Upper lobe of right lung (tissue), 1 donor: ENCODE measurements at places on chromosomes 5 and 9. TPM values are rescaled to one million over a fixed set of nuclear protein-coding genes. Genes with fewer than 3 reads are reported as not detected.

- H3K27me3 ChIP-seq = no peaks in the 10 kb centered on the region
- H3K4me3 ChIP-seq = no peak overlapping the region
- no peak overlapping the region for H3K27ac ChIP-seq
- no peak for DNase-seq
- no peaks in the 10 kb centered on the region for H3K4me1 ChIP-seq
Measured at GRCh38 chr9:12684974-12685373, 8.2 kb upstream of the TYRP1 start.

- no peaks in the 10 kb centered on the region for H3K27me3 ChIP-seq
- no peaks in the 10 kb centered on the region for H3K4me1 ChIP-seq
- DNase-seq = no peak
Measured at GRCh38 chr5:174997688-174998087, 273.3 kb downstream of the MSX2 start.

DNA sequence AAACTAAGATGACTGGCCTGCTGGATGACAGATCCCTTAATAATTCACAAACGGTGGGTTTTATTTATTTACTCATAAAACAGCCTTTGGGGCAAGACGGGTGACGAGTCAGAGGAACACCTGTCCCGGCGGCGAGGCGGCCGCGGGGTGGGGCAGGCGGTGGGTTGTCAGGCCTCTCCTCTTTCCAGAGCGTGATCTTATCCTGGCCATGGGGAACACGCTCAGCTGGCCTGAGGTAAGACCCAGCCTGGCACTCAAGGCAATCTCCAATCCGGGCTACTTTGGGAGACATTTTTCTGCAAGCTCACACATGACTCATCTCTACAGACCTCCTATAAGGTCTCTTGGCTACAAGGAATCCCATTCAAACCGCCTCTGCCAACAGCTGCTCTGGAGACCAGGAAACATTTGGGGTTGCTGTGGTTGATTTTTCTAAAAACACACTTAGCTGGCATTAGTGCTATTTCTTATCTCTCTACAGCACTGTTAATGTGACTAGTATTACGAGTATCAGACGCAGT, 6.3 kb downstream of the RAPGEF1 start:
- H3K27ac ChIP-seq = peak overlapping the region; percentile 65
- no peak overlapping the region for H3K4me3 ChIP-seq
- H3K36me3 ChIP-seq = no peaks in the 10 kb centered on the region

DNA sequence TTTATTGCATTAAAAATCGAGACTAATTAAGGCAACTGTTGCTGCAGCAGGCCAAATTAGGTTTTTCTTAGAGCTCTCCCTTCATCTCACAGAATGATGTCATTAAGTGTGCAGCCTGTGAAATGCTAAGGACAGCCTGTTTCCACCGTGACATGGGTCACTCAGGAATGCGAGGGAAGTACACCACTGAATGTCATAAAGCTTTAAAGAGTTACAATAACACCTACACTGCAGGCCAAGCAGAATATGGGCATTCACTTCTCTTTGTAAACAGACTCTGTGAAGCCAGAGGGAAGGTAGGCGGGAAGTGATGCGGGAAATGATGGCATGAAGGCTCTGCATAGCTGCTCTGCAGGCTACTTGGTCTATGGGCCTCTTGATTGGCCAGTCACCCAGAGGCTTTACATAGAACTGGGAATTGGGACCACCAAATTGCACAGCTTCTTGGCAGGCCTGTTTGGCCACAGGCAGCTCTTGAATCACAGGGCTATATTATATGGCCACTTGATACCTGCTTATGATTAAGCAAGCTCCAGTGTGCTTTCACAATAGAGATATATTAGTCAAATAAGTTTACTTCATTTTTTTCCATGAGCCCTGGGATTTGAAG, 28.4 kb upstream of the AOPEP start:
- no peaks in the 10 kb centered on the region for H3K27me3 ChIP-seq
- peak overlapping the region; percentile 7 for H3K27ac ChIP-seq
- no peaks in the 10 kb centered on the region for H3K36me3 ChIP-seq
- H3K4me1 ChIP-seq = no peaks in the 10 kb centered on the region

DNA sequence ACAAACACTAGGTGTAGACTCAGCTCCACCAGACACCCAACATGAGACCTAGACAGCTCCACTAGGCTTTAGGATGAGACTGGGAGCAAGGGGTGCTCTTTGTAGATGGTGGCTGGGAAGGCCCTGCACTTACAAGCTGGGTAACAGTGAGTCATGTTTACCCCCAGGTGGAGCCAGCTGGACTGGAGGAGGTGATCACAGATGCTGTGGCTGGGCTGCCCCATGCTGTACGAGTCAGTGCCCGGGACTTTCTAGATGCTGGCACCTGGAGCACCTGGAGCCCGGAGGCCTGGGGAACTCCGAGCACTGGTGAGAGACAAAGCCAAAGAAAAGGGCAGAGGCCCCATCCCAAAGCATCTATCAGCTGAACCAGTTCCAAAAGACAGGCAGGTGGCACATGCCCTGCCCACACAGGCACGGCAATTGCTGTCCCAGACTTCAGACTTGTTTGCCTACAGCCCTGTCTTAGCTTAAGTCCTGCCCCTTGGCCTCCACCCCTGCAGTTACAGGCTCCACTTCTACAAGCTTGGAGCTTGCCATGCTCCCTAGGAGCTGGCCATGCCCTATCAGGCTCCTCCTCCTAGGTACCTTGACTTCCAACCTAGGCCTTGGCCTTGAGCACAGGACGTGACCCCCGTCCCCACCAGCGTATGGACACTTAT, 2.7 kb downstream of the CCL27 start:
- no peaks in the 10 kb centered on the region for H3K36me3 ChIP-seq
- DNase-seq = no peak
- H3K4me1 ChIP-seq = peaks cover 13% of the 10 kb centered on the region
- no peak overlapping the region for H3K27ac ChIP-seq
- H3K4me3 ChIP-seq = no peak overlapping the region
- H3K27me3 ChIP-seq = no peaks in the 10 kb centered on the region

- no peaks in the 10 kb centered on the region for H3K36me3 ChIP-seq
- H3K27me3 ChIP-seq = no peaks in the 10 kb centered on the region
- no peak overlapping the region for H3K27ac ChIP-seq
- peaks cover 9% of the 10 kb centered on the region for H3K4me1 ChIP-seq
Measured at GRCh38 chr5:93674138-93674537, 67.3 kb downstream of the POU5F2 start.

GRCh38 chr5:141832131-141832530, 46.1 kb downstream of the PCDH1 start:
- H3K36me3 ChIP-seq = no peaks in the 10 kb centered on the region
- H3K27me3 ChIP-seq = no peaks in the 10 kb centered on the region
- H3K4me1 ChIP-seq = peaks cover 24% of the 10 kb centered on the region
- H3K27ac ChIP-seq = no peak overlapping the region

GRCh38 chr9:89089176-89089575, 89.4 kb downstream of the SHC3 start:
- H3K4me1 ChIP-seq = no peaks in the 10 kb centered on the region
- no peak overlapping the region for H3K27ac ChIP-seq
- DNase-seq = no peak
- H3K27me3 ChIP-seq = no peaks in the 10 kb centered on the region
- no peaks in the 10 kb centered on the region for H3K36me3 ChIP-seq

- no peak overlapping the region for H3K27ac ChIP-seq
- no peak overlapping the region for H3K4me3 ChIP-seq
- no peaks in the 10 kb centered on the region for H3K27me3 ChIP-seq
- peaks cover 11% of the 10 kb centered on the region for H3K4me1 ChIP-seq
Measured at GRCh38 chr9:3475300-3476020, 50.3 kb downstream of the RFX3 start.

DNA sequence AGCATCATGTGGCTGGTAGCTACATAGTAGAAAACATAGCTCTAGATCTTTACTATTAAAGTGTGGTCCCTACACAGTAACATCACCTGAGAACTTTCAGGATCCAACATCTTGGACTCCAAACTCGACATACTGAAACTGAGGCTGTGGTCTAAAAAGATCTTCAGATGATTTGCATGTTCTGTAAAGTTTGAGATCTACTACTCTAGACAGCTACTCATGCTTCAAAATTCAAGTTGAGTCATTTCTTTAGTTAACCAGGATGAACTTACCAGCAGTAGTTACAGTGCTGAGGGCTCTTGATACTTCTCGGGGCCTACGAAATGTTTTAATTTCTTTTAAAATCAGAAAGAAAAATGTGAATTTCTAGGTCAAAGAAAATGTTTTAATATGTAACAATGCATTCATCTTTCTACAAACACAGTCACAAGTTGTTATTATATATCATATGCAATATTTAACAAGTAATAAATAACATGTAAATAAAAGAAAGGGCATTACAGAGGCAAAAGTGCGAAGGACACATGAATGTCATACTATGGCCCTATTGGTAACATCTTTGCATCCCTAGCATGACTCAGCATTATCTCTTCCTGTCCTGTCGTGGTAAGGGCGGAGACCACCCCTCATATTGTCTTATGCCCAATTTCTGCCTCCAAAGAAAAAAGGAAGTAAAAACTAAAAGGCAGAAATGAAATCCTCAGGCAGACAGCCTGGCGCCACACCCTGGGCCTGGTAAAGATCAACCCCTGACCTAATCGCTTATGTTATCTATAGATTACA, 563.9 kb upstream of the TLE4 start:
- H3K27me3 ChIP-seq = no peaks in the 10 kb centered on the region
- DNase-seq = no peak
- no peak overlapping the region for H3K27ac ChIP-seq
- no peak overlapping the region for H3K4me3 ChIP-seq

DNA sequence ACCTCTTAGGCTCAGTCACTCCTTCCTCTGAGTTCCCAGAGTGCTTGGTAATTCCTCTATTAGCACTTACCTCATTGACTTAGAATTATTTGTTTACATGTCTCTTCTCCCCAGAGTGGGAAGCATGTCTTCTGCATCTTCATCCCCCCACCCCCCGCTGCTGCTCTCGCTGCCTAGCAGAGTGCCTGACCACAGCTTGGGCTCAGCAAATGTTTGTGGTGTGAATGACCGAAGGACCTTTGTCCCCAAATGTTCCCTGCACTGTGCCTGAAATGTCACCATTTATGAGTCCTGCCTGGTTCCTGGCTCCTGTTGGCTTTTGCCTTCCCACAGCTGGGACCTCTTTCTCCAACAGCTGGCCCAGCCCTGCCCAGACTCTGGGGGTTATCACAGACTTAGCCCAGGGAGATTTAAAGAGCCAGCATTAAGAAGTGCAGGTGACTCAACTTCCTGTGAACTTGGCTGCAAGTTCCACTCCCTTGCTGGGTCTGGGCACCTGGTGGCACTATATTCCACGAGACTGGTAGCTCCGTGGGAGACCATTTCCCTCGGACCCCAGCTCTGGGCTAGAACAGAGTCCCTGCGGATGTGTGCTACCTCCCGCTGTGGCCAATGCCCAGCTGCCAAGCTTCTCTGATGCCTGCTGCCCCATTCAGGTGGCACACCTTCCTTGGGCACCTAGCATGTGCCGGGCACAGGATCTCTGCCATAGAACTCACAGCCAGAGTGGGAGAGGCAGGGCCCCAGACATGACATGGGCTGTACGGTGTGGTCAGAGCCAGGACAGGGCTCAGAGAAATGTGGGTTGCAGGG, 1.8 kb upstream of the HMCN2 start:
- peaks cover 32% of the 10 kb centered on the region for H3K27me3 ChIP-seq
- H3K27ac ChIP-seq = no peak overlapping the region

DNA sequence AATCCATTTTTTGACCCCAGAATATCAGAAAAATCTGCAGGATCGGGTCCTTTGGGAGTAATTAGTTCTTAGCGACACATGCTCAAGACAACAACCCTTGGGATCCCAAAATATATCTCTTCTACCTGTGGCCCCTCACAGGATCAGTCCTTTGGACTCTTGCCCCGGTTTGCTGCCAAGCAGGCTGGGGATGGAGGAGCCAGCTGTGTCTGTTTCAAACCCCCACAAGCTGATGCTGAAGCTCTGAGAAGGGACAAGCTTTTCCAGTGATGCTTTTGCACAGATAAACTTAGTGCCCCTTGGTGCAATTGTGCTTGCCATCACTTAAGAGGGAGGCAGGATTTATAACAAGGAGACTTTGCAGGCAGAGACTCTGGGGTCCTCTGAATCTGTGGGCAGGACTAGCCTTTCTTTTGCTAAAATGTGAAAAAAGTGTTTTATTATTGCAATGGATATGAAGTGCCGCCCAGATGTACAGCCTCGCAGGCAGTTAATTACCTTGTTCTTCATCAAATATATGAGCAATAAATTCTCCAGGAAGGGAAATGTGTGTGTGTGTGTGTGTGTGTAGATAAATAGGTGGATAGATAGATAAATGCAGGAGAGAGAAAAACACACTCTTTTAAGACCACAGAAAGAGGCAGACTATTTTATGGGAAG, 9.6 kb upstream of the LHX2 start:
- H3K27ac ChIP-seq = no peak overlapping the region
- peaks cover 93% of the 10 kb centered on the region for H3K27me3 ChIP-seq
- H3K36me3 ChIP-seq = no peaks in the 10 kb centered on the region

GRCh38 chr5:34039398-34040157, 3.4 kb downstream of the C1QTNF3 start:
- H3K27ac ChIP-seq = no peak overlapping the region
- no peak overlapping the region for H3K4me3 ChIP-seq
- peaks cover 15% of the 10 kb centered on the region for H3K4me1 ChIP-seq
- no peaks in the 10 kb centered on the region for H3K27me3 ChIP-seq
- DNase-seq = no peak

- no peak for DNase-seq
- no peak overlapping the region for H3K4me3 ChIP-seq
- H3K36me3 ChIP-seq = no peaks in the 10 kb centered on the region
Measured at GRCh38 chr9:116288658-116289057, 135.1 kb downstream of the PAPPA start.

DNA sequence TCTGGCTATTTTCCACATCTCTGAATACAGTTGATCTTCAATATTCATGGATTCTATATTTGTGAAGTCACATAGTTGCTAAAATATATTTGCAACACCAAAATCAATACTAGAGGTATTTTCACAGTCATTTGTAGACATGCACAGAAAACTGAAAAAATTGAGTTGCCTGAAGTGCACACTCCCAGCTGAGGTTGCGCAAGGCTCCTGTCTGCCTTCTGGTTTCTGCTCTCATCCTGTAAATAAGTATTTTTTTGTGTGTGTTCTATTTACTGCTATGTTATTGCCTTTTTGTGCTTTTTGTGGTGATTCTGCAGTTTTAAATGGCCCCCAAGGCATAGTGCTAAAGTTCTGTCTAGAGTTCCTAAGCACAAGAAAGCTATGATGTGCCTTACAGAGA, 371.1 kb upstream of the GRAMD2B start:
- H3K36me3 ChIP-seq = no peaks in the 10 kb centered on the region
- H3K27me3 ChIP-seq = no peaks in the 10 kb centered on the region
- no peak for DNase-seq
- no peak overlapping the region for H3K27ac ChIP-seq
- no peaks in the 10 kb centered on the region for H3K4me1 ChIP-seq

The FAM221B gene
- not detected for total RNA-seq

The SHOC1 gene
- not detected for total RNA-seq

The PCDHB3 gene
- 1.9 TPM for total RNA-seq

The TTC23L gene
- total RNA-seq = 0.20 TPM

The PCDHA9 gene
- total RNA-seq = 0.20 TPM

The MED10 gene
- total RNA-seq = 31.8 TPM

The CARTPT gene
- not detected for total RNA-seq
